ENCODE measurements at places on chromosomes 12 and 14.

DNA sequence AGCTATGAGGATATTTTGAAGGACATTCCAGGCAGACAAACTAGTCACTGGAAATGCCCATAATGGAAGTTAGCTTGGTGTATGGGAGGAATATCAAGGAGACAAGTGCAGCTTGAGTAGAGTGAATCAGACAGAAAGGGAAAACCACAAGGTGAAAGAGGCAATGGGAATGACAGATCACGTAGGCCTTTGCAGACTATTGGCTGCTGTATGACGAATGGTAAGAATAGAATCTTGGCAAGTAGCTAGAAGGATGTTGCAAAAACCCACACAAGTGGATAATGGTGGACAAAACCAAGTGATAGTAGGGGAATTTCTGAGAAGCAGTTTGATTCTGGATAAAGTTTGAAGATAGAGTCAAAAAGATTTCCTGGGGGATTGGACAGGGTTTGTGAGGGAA lies 196.9 kb upstream of the NOVA1 start:
- no peak for DNase-seq

DNA sequence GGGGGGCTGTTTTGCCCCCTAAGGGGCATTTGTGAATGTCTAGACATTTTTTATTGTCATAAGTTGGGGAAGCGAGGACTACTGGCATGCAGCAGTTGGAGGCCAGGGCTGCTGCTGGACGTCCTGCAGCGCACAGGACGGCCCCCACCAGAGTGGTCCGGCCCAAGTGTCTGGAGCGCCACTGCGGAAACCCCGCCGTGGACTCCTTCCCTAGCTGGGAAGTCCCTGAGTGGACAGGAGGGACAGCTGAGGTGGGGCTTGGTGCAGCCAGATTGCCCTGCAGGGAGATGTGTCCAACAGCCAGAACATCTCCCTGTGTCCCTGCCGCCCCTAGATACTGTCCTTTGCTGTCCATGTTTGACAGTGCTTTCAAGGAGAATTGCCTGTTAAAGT lies 5.5 kb downstream of the CKB start:
- DNase-seq = no peak

- DNase-seq = no peak
These were observed 149.2 kb upstream of the FUT8 start for GRCh38 chr14:65263177-65263788.

DNA sequence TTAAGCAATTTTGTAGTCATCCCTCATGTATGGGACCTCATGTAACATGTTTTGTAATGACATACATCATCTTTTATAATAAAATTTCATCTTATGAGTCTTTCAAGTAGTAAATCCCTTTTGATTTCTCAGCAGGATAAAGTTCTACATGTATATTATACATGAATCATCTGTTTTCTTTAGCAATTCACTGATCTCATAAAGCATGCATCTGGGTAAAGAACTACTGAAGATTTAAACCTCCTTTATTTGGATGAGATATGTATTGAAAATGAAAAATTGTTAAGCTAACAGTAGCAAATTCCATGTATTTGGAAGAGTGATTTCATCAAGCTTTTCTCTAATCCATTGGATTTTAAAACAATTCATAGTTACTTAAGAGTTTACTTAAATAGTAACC lies 126.9 kb downstream of the KITLG start:
- DNase-seq = no peak

DNA sequence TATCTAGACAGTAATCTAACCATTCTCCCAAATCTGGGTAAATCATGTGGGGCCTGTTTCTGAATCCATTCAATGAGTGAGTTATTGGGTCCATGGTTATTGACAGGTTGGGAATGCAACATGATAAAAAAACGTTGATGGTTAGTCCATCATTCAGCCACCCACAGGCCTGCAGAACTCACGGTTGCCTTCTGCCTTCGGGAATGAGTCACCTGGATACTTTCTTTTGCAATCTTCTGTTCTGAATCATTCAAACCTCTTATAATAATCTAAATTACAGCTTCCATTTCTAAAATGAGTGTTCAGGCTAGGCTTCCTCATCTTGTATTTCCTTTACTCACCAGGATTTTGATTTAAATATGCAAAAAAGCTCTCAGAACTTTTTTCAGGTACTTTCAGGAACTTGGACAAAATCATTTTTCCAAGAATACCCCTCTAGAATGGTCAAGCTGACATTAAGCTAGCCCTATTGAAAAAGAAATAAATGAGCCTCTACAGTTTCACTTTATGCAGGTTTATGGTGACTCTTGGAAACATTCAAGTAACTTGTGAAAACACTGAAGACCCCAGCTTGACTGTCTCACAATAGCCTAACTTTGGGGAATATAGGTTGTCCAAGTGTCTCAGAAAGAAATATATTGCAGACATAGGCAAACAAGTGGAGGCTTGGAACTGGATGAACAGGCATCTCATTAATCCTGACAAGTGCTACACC lies 94.4 kb downstream of the KCNK10 start:
- DNase-seq = no peak

- peak; percentile 76 for DNase-seq
These were observed 46.0 kb downstream of the MYO1H start for GRCh38 chr12:109393437-109394345.

DNA sequence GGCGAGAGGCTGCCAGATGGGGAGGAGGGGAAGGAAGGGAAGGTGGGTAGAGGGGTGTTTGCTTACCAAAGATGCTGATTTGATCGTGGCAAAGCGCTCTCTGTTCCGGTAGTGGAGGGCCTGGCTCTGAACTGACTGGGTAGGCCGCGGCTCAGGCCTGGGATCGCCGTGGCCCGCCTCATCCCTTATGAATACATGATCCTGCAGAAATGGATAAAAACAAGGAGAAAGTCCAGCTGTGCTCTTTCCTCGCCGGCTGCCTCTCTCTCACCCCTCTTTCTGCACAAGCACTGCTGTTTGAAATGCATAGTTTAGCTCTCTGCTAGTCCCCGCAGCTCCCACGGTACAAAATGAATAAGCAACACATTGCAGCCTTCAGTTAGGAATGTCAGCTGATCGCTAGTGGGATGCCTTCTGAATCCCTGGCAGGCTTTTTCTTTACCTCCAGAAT lies 53.8 kb downstream of the PEBP1 start:
- no peak for DNase-seq

DNA sequence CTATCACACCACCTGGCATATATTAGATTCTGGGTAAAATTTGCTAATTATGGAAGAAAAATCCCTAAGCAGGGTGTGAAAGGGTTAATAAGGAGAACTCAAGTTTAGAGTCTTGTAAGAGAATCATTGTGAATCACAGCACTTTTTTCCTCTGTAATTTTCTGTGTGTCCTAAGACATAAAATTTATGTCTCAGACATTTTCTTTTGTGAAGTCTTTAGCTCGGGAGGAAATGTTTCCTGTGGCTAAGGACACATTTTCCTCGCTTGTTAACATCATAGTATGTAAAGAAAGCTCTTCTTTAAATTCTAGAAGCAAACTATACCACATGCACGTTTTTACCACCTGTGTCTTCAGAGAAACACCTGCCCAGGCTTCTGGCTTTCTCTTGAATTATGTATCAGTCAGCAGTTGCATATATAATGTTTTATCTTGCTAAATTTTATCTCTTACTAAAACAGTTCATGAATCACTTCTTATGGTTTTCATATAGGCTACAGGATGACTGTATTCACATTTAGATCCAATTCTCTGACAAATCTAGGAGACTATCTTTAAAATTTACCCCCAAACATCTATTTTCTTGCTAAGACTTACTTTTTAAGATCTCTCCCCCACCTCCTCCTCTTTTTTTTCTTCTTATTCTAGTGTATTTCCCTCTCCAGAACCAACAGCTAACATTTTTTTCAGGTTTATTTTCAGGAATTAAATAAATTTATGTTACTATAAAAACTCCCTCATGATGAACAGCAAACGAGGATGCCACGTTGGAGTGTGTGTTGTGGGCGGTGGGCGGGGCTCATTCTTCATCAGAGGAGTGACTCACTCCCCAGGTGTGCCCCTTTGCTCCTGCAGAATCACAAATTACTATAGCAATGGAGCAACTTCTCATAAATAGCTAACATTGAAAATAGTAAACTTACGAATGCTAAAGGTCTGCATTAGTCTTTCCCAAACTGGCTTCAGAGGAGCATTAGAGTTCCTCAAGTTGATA lies 11.6 kb upstream of the CSRP2 start:
- no peak for DNase-seq

GRCh38 chr12:89701606-89702206 lies 6.9 kb downstream of the ATP2B1 start:
- DNase-seq = no peak

DNA sequence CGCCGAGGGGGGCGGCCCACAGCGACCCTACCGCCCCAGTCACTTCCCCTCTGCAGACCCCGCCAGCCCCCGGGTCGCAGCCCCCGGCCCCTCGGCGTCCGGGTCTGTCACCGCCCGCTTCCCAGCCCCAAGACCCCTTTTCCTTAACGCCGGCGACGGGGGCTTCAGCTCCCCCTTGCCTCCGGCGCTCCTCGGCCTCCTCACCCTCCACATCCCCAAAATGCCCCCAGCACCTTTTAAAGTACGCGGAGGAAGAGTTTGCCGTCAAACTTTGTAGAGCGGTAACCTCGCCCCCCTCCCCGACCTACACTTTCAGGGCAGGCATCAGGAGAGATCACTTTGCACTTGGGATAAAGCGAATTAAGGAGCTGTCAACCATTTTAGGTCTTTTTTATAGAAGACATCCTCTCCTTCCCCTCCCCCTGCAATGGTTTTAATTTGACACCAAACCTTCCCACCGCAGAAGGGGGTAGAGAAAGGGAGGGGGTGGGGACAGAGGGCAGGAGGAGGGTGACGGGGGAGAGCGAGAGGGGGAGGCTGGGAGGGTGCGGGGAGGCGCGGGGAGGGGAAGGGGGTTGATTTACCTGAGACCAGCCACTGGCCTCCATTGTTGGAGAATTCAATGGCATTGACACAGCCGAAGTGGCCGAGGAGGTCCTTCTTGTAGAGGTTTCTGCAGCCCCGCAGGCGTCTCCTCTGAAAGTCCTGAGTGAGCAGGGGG lies 578 bp downstream of the DCAF5 start:
- no peak for DNase-seq

GRCh38 chr12:60539592-60539991 lies 943.8 kb downstream of the SLC16A7 start:
- DNase-seq = no peak

DNA sequence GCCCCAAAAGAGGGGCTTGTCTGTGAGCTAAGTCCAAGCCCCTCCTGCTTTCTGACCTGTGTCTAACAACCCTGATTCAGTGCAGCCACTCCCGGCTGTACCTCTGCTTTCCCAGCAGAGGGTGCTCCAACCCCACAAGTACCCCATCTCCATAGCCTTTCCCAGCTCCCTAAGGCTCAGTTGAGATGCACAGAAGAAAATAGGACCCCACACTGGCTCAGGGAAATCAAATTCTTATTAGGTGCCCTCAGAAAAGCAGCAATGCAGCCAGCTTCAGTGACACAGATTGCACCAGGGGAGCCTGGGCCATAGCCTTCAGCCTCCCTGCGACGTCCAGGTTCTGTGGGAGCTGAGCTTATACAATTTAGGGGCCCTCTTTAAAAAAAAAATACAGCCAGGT lies 49.9 kb downstream of the LRRC74A start:
- DNase-seq = peak; percentile 71

DNA sequence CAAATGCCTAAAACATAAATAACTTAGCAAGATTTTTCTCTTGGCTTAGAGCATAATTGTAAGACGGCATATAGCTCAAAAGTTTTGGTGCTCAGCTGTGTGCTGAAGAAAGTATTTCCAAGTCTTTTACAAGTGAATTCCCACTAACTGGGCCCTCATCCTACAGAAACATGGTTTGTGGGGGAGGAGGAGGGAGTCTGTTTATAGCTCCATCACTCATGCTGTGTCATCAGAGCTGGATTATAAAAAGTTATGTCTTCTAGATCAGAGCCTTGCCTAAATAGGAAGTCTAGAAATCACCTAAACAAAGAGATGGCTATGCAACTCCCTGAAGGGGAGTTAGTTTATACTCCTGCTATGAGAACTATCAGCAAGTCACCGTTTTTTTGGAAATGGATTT lies 65.9 kb upstream of the OTOGL start:
- no peak for DNase-seq

DNA sequence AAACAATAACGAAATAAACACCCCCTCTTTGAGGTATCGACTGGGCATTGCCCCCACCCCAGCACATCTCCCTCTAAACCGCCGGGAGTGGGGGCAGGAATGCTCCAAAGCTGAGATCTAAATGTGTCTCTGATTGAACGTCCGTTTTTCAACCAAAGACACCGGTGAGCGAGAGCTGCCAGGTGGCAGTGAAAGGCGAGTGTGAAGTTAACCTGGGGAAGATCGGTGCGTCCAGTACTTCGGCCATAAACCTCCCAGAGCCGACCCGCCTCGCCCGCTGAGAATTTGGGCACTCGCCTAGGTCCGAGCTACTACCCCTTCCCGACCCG lies 625 bp downstream of the ANGEL1 start:
- no peak for DNase-seq

GRCh38 chr12:69338936-69339335 lies 9.2 kb upstream of the LYZ start:
- DNase-seq = no peak

DNA sequence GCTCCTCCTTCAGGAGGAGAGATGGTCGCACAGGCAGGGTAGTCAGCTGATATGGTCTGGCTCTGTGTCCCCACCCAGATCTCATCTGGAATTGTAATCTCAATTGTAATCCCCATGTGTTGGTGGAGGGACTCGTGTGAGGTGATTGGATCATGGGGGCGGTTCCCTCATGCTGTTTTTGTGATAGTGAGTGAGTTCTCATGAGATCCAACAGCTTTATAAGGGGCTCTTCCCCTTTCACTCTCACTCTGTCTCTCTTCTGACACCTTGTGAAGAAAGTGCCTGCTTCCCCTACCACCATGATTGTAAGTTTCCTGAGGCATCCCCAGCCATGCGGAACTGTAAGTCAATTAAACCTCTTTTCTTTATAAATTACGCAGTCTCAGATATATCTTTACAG lies 218.9 kb upstream of the TMTC1 start:
- DNase-seq = no peak

- peak; percentile 34 for DNase-seq
These were observed 101.1 kb upstream of the DCD start for GRCh38 chr12:54749191-54749818.

DNA sequence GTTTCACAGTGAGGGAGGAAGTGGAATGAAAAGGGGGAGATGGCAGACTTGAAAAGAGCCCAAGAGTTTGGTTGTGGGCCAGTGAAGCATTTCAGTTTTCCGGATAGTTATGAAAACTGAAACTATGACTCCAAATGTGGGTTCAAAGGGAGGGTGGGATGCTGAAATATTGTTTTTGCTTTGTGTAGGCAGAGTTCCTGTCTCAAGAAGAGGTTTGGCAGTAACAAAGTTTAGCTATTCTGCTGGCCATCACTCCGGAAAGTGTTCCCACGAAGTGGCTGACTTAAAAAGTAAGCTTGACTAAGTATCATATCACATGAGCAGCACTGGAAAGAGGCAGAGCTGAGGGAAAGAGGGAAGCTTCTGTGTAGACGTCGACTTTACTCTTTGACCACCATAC lies 85.2 kb downstream of the CAND1 start:
- peak; percentile 79 for DNase-seq

- no peak for DNase-seq
These were observed 67.3 kb upstream of the GALNT9 start for GRCh38 chr12:132396657-132397056.

All from inflammatory macrophage treated with lipopolysaccharide for 1 hour (primary cell).